ENCODE measurements at places on chromosomes 7 and 10.

- DNase-seq, result no peak
Observed at GRCh38 chr7:25249772-25250171, 21.5 kb upstream of the NPVF start.

DNA sequence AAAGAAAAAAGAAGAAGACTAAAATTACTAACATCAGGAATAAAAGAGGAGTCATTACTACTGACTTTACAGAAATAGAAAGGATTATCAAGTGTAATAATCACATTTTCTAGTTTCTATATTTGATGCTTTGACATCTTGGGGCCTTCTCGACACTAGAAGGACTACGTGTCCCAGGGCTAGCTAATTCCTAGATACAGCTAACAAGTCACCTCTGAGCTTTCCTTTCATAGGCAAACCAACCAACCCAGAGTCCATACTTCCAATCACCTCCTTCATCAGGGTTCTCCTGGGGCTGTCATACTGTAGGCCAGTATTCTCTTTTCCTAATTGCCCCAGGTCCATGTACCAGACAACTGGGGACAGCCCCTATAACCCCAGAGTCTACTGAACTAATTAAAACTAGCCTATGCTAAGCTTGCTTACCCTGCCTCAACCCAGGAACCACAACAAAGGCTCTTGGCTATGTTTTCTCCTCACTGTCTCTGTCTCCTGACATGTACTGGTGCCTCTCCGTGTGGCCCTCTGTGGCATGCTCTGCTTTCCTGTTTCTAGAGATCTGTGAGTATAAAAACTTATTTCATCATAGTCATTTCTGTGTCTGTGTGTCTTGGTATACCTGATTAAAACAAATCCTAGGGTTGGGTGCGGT is 6.7 kb upstream of the PARP12 start:
- DNase-seq, result no peak

DNA sequence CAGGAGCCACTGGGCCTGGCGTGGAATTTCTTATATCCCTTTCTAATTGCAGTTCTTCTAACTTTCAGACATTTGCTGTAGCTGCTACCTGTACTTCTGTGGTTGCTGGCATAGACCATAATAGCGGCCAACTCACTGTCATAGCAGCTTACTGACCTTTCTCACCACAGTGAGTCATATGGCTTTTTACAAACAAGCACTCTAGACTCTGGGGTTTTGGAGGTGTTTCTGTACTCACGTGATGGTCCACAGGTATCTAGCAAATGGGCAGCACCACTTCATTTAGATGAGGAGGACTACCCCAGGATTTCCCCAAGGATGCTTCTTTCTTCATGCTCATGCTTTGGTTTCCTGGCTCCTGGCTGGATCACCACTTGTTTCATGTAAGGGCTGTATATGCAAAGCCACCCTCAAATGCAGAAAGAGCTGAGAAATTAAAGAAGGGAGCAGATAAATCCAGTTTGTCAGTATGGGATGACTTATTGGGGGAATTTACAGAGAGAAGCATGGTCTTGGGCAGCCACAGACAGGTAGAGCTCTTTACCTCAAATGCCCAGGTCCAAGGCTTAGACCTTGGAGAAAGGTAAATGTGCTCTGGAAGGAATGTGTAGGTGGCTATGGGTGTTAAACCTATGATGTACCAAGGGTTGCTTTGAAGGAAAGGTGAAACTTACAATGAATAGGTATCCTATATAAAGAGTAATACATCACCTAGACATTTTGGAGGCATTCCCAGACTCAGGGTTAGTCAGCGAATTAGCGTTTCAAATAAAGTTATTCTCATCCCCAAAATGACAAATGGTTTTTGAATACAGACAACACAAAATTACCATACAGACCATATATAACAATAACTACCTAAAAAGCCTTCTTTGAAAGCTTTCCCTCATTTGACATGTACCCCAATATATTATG is 15.9 kb upstream of the SLC25A16 start:
- DNase-seq, result no peak

GRCh38 chr10:112389271-112389822 is 15.4 kb downstream of the ACSL5 start:
- no peak for DNase-seq

DNA sequence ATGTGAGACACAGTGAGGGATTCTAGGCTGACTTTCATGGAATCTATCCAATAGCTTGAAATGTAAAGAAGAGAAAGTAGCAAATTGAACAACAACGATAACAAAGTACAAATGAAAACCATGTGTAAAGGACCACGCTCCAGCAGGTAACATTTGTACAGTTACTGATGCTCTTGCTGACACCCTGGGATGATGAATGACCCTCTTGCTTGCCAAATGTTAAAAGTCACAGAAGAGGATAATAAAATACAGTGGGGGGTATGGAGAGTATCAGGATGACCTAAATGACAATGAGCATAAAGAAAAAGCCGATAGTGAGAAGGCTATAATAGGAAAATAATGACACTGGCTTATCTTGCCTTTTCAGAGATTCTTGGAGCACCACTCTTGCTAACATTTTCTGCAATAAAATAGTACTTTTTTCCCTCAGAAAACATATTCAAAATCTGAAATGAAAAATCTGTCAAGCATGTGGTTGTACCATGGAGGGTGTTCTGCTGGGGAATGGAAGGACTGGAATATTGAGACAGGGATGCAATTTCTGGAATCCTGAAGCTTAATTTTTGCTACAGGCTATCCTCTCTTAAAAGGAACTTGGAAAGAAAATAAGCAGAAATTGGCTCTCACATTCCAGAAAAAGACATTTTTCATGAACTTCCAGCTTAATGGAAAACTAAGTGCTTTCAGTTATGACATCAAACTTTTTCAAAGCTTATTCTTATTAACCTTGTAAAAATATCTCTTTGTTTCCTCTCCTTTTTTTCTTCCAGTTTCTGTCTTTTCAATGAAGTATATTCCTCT is 303.2 kb upstream of the GHITM start:
- DNase-seq, result no peak

DNA sequence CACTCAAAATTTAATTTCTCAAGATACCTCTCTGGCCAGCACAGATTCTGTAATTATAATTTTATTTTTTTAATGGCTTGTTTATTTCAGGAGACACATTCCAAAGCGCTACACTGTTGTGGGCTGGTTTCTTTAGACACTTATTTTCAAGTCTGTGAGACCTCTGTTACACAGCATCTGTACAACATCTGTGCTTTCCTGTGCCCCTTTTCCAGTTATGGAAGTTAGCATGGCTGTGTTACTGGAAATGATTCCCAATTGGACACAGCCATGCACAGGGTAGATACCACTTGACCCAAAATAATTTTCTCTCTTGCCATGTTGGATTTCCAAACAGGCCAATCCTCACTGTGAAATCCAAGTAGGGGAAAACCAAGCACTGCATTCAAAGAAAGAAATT is 172.3 kb upstream of the ADCY1 start:
- DNase-seq, result no peak

GRCh38 chr7:2800931-2801688 is 43.0 kb downstream of the GNA12 start:
- DNase-seq, result peak; percentile 52

DNA sequence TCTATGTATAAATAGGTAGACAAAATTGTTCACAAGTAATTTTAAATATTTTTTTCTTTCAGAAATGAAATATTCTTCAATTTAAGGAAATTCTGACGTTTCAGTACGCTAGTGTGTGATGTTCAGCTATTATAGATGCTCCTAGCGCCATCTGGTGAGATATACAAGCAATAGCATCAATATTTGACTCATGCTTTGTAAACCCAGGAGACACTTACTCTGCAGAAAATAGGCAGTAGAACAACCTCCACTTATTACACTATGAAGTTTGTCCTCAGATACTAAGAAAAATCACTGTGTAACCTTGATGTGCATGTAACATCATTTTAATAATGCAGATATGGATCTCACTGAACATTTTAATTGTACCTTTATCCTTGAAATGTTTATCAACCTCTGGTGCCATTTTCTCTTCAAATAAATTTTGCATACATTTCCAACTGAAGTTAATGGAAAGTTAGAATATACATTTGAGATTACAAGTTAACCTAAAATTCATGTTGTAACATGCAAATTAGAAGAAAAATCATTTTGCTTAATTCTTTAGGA is 151.5 kb upstream of the FAM3C start:
- DNase-seq, result peak; percentile 53

- no peak for DNase-seq
Observed at GRCh38 chr7:130844811-130845580, 111.0 kb upstream of the KLF14 start.

DNA sequence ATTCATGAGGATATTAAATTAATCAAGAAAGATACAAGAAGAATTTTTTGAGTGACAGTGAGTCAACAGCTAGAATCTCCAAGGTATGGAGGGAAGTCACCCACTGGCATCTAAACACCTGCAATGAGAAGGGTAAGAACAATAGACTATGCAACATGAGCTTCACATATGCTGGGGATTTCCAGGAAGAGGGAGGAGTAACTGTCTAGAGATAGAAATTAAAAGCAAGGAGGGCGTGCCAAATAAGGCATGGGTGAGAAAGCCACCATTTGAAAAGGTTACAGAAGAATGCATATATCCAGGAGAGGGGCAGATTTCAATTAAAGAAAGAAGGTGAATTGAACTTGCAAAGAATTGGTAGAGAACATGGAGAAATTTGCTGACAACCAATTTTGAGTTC is 365.7 kb downstream of the GPR37 start:
- no peak for DNase-seq

- DNase-seq, result no peak
Observed at GRCh38 chr10:22317076-22317370, 835 bp downstream of the COMMD3 start.

Measured in erythroblast (primary cell).